Hematopoietic multipotent progenitor cell treated with erythropoietin and hydrocortisone succinate and interleukin-3 and kit ligand, for 8 days (in vitro differentiated cells): ENCODE measurements at places on chromosomes 2 and 18.

DNA sequence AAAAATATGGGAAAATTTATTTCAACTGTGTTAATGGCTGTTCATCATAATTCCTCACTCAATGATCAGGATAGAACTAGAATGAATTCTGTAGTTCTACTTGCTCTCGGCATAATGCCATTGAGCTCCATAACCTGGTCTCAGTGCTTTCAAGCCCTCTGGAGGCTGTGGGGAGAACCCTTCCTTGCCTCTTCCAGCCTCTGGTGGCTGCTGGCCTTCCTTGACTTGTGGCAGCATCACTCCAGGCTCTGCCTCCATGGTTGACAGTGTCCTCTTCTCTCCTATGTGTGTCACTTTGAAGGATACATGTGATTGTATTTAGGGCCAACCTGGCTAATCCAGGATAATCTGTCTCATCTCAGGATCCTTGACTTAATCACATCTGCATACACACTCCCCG, 26.9 kb upstream of the CABYR start:
- no peak for DNase-seq

DNA sequence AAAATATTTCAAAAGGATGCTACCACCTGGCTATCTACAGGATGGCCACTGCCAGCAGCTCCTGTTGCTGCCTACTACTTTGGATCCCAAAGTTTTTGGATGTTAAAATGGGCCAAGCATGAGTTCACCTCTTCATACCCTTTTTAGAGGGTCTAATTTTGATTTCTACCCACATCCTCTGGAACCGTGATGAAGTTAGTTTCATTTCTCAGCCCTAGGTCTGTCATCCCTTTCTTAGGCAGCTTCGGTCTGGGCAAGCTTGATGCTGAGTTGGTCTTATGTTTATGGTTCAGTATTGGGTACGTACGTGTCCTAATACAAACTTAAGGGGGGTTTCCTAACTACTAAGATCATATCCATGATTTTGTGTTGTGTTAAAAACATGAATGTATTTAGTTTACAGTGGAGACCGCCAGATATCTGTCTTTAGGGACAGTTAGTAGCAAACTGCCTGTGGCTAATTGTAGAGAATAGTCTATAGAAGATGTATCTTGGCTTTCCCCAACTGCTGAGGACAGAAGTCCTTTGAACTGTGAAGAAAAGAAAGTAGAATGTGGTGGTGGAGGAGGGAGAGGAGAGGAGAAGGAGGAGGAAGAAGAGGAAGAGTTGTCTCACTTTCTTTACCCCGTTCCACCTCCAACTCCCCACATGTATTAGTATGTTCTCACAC, 184.9 kb downstream of the UBE2E3 start:
- no peak for DNase-seq

- DNase-seq = no peak
Observed at GRCh38 chr2:88885275-88885674, 193.8 kb downstream of the RPIA start.

GRCh38 chr2:18988631-18989232, 369.7 kb downstream of the OSR1 start:
- no peak for DNase-seq

- no peak for DNase-seq
Observed at GRCh38 chr2:99431587-99432275, 58.1 kb downstream of the REV1 start.
